ENCODE measurements at places on chromosomes 4 and X. TPM values are rescaled to one million over a fixed set of nuclear protein-coding genes. Genes with fewer than 3 reads are reported as not detected.

The KLF8 gene
- 5.8 TPM for total RNA-seq

GRCh38 chr4:174357321-174357720 is 73.6 kb downstream of the CEP44 start:
- no peak overlapping the region for H3K27ac ChIP-seq
- no peaks in the 10 kb centered on the region for H3K4me1 ChIP-seq
- H3K27me3 ChIP-seq: no peaks in the 10 kb centered on the region
- H3K36me3 ChIP-seq: no peaks in the 10 kb centered on the region

The CASP3 gene
- total RNA-seq: 17.9 TPM

DNA sequence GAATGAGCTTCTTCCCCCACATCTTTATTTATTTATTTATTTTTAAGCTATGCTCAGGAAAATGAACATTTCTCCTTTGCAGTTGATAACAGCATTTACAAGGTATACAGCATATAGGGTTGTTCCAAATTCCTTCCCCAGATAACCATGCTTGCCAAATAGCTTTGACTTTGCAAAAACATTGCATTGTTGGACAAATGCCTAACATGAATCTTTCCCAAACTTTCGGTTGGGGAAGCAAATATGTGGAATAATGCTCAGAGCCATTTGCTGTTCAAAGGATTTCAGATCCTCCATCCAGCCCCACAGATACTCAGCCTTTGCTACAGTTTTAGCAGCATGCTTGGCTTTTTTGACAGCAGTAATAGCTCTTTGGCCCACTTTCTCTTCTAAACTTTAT is 127.2 kb upstream of the AGA start:
- no peak overlapping the region for H3K27ac ChIP-seq
- no peaks in the 10 kb centered on the region for H3K36me3 ChIP-seq
- no peaks in the 10 kb centered on the region for H3K27me3 ChIP-seq
- DNase-seq: no peak

- H3K27me3 ChIP-seq: no peaks in the 10 kb centered on the region
- H3K27ac ChIP-seq: no peak overlapping the region
- no peak overlapping the region for H3K4me3 ChIP-seq
- H3K4me1 ChIP-seq: no peaks in the 10 kb centered on the region
- H3K36me3 ChIP-seq: no peaks in the 10 kb centered on the region
- no peak for DNase-seq
Observed at GRCh38 chr4:41323706-41324105, 67.0 kb downstream of the UCHL1 start.

The MAGEA2 gene
- total RNA-seq: not detected

- no peaks in the 10 kb centered on the region for H3K27me3 ChIP-seq
- H3K36me3 ChIP-seq: no peaks in the 10 kb centered on the region
- no peak overlapping the region for H3K27ac ChIP-seq
- no peaks in the 10 kb centered on the region for H3K4me1 ChIP-seq
Observed at GRCh38 chrX:150864127-150864526, 34.3 kb downstream of the CD99L2 start.

DNA sequence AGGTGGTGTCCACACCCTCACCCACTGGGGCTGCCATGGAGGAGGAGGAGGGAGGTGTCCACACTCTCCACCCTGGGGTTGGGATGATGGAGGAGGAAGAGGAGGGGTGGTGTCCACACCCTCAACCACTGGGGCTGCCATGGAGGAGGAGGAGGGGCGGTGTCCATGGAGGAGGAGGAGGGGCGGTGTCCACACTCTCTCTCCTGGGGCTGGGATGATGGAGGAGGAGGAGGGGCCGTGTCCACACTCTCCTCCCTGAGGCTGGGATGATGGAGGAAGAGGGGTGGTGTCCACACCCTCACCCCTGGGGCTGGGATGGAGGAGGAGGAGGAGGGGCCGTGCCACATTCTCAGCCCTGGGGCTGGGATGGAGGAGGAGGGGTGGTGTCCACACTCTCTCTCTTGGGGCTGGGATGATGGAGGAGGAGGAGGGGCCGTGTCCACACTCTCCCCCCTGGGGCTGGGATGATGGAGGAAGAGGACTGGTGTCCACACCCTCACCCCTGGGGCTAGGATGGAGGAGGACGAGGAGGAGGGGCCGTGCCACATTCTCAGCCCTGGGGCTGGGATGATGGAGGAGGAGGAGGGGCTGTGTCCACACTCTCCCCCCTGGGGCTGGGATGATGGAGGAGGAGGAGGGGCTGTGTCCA is 231.7 kb downstream of the CRLF2 start:
- no peak overlapping the region for H3K4me3 ChIP-seq
- no peaks in the 10 kb centered on the region for H3K4me1 ChIP-seq
- no peak overlapping the region for H3K27ac ChIP-seq

DNA sequence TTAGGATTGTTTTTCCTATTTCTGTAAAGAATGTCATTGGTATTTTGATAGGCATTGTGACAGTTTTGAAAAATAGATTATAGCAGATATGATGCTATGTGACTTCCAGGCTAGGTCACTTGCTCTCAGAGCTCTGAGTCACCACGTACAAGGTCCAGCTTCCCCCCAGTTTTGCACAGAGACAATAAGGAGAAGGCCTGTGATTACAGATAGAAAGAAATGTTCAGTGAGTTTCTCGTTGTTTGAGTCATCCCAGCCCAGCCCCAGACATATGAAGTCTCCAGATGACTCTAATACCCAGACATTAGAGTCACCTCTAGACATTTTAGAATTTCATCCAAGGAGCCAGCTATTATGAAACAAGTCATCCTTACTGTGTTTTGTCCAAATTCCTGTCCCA is 57.2 kb downstream of the MFAP3L start:
- no peaks in the 10 kb centered on the region for H3K36me3 ChIP-seq
- H3K4me1 ChIP-seq: no peaks in the 10 kb centered on the region
- H3K27me3 ChIP-seq: no peaks in the 10 kb centered on the region
- no peak overlapping the region for H3K27ac ChIP-seq

The GPR50 gene
- not detected for total RNA-seq

- H3K27ac ChIP-seq: no peak overlapping the region
- H3K27me3 ChIP-seq: no peaks in the 10 kb centered on the region
- no peaks in the 10 kb centered on the region for H3K36me3 ChIP-seq
- peaks cover 5% of the 10 kb centered on the region for H3K4me1 ChIP-seq
Observed at GRCh38 chr4:37392521-37393255, 148.1 kb downstream of the NWD2 start.

GRCh38 chr4:156633847-156634246 is 337.8 kb downstream of the PDGFC start:
- no peaks in the 10 kb centered on the region for H3K4me1 ChIP-seq
- H3K36me3 ChIP-seq: no peaks in the 10 kb centered on the region
- H3K27ac ChIP-seq: no peak overlapping the region
- no peaks in the 10 kb centered on the region for H3K27me3 ChIP-seq
- no peak for DNase-seq

The DMD gene
- 35.6 TPM for total RNA-seq

- H3K27ac ChIP-seq: no peak overlapping the region
- no peak overlapping the region for H3K4me3 ChIP-seq
- H3K36me3 ChIP-seq: no peaks in the 10 kb centered on the region
- no peaks in the 10 kb centered on the region for H3K4me1 ChIP-seq
- no peak for DNase-seq
Observed at GRCh38 chr4:35684755-35685154, 559.6 kb downstream of the ARAP2 start.

DNA sequence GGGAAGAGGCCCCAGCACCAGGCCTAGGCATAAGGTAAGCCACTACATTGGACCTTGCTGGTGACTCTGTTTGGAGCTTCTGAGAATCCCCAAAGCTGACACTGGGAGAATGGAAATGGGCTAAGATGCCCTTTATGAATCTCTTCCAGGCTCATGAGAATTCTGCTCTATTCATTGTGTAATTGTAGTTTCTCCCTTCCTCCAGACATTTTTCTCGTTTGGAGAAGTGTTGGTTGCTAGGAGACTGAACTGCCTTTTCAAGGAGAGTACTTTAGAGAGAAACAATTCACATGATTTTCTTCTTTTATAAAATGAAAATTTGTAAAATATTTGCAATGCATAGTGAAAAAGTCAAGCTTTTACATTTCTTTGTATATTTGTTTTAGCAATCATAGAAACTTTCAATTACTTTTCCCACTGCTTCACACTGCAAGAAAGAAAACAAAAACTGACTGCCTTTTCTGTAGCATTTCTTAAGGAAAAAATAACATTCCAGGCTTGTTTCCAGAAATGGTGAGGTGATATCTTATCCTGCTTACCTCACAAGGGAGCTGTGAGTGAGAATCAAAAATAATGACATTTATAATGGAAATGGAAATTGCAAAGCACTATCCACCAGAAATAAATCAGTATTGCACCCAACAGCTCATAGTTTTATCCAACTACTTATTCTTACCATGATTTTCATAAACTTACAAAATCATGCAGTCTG is 24.9 kb upstream of the DCHS2 start:
- H3K36me3 ChIP-seq: no peaks in the 10 kb centered on the region
- no peaks in the 10 kb centered on the region for H3K4me1 ChIP-seq
- no peaks in the 10 kb centered on the region for H3K27me3 ChIP-seq

DNA sequence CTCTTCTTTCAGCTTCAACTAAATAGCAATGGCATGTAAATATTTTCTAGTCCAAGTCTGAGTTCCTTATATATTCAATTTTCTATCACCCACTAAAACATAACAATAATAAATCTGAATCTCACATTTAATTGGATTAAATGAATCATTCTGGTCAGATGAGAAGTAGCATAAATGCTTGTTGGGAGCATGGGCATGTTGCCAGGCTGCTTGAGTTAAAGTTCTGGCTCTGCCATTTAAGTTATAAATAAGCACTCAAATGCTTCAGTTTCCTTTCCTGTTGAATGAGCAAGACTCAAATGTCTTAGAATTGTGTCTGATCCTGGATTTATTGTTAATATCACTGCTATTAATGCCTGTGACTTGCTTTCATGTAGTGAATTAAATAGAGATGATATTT is 496.3 kb downstream of the STPG2 start:
- no peak overlapping the region for H3K4me3 ChIP-seq
- no peaks in the 10 kb centered on the region for H3K4me1 ChIP-seq
- no peaks in the 10 kb centered on the region for H3K36me3 ChIP-seq
- H3K27ac ChIP-seq: no peak overlapping the region
- DNase-seq: no peak

DNA sequence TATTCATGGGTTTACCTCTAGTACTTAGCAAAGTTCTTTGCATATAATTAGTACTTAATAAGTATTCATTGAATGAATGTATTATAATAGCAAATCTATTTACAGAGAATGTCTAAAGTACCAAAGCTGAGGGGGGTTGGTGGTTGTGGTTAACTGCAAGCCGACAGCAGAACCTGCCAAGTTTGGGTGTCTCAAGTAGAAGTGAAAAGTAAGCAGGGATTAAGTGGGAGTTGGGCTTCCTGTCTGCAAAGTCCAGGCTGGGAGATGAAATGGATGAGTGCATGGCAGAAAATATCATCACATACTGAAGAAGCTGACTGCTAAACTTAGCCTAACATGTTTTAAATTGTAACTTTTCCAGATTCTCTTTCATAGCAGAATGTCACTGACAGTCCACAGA is 169.6 kb downstream of the CAMK2D start:
- DNase-seq: no peak
- H3K4me3 ChIP-seq: no peak overlapping the region
- no peaks in the 10 kb centered on the region for H3K27me3 ChIP-seq
- no peaks in the 10 kb centered on the region for H3K36me3 ChIP-seq

The PRKG2 gene
- total RNA-seq: not detected

GRCh38 chrX:131778269-131779218 is 234.7 kb downstream of the OR13H1 start:
- no peak overlapping the region for H3K4me3 ChIP-seq
- H3K27ac ChIP-seq: no peak overlapping the region
- peak; percentile 77 for DNase-seq
- H3K36me3 ChIP-seq: no peaks in the 10 kb centered on the region

- H3K27me3 ChIP-seq: no peaks in the 10 kb centered on the region
- no peak for DNase-seq
- peaks cover 6% of the 10 kb centered on the region for H3K4me1 ChIP-seq
- H3K27ac ChIP-seq: no peak overlapping the region
- H3K4me3 ChIP-seq: no peak overlapping the region
- H3K36me3 ChIP-seq: no peaks in the 10 kb centered on the region
Observed at GRCh38 chr4:156870131-156870530, 101.5 kb downstream of the PDGFC start.

The OPRPN gene
- total RNA-seq: not detected

DNA sequence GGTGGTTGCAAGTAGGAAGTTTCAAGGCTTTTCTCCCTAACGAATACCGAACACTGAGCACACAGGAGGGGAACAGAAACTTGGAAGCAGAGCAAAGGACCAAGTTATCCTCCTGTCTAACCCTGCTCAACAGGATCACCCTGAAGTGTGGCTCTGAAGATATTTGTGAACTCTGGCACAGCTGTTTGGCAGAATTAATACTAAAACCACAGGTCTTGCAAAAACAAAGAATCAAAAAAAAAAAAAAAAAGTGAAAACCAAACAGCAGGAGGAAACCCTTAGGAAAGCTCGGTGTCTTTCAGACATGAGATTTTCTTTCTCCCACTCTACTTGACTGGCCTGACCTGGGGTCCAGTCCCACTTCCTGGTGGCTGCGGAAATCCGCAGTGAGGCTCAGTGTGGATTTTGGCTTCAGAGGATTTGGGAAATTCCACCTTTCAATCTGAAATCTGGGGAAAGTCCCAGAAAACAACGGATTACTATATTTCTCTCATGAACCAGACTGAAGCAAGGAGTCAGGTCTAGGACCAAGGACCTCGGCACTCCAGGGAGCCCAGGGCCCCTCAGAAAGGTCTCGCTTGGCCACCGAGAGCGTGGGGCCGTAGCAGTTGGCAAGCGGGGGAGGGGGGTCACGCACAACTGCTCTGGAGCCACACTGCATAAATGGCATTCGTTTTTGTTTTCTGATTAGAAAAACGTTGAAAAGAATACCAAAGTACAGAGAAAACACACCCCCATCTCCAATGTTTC is 867 bp downstream of the TIFA start:
- no peak for DNase-seq
- peaks cover 40% of the 10 kb centered on the region for H3K4me1 ChIP-seq
- peak overlapping the region; percentile 90 for H3K27ac ChIP-seq
- no peaks in the 10 kb centered on the region for H3K27me3 ChIP-seq

DNA sequence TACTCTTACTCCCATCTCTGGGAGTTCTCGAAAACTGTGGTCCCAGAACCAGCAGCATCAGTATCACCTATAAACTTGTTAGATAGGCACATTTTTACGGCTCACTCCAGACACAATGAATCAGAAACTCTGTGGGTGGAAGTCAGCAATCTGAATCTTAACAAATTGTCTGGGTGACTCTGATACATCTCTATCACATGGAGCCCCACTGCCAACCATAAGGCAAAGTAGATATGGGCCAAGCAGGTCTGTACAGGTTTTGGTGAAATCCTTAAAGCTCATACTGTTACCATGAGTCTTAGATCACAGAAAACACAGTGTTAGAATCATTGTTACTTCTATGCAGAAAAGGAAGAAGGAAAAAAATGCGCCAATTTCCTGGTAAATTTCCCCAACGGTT is 122.5 kb upstream of the HCCS start:
- H3K27me3 ChIP-seq: no peaks in the 10 kb centered on the region
- H3K36me3 ChIP-seq: no peaks in the 10 kb centered on the region
- DNase-seq: no peak
- no peak overlapping the region for H3K27ac ChIP-seq

- H3K4me3 ChIP-seq: no peak overlapping the region
- no peaks in the 10 kb centered on the region for H3K36me3 ChIP-seq
- no peaks in the 10 kb centered on the region for H3K4me1 ChIP-seq
- H3K27ac ChIP-seq: no peak overlapping the region
- no peak for DNase-seq
Observed at GRCh38 chr4:62899646-62900364, 1509.4 kb downstream of the TECRL start.

All from stomach (tissue), 19 donors.